ENCODE measurements at places on chromosomes 4 and X.

GRCh38 chrX:18034504-18034903, 173.4 kb upstream of the RAI2 start:
- no peak for DNase-seq

GRCh38 chrX:153476666-153477363, 6.4 kb upstream of the HAUS7 start:
- no peak for DNase-seq

- DNase-seq, result no peak
Observed at GRCh38 chrX:108417257-108417656, 21.0 kb downstream of the COL4A6 start.

DNA sequence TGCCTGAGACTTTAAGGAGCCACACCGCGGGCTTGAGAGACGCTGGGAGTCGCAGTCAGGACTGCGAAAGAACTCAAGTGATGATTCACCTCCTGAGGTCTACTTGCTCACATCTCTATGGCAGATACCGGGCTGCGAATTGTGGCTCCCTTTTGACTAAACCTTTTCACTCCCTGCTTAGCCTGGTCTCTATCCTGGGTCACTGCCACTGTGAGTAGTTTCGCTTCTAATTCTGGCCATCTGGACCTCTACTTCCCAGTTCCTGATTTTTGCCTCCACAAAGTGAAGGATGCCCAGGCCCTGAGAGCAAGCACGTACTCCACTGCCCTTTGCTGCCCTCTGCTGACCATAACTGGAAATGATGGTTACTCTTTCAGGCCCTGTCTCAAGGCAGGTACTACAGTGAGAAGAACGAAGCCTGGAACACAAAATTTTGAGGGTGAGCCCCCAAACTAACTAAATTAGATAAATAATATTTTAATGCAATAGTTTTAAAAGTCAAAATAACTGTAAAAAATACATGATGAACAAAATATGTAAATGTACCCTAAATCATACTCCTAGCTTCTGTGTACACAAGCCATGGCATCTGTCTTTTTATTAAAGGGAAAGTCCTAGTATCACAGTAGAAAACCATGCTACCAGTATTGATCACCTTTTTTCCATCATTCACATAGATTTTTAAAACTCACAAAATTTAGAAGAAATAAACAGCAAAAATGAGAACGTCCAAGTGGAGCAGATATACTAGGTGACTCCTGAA, 16.7 kb downstream of the MAD2L1 start:
- no peak for DNase-seq

DNA sequence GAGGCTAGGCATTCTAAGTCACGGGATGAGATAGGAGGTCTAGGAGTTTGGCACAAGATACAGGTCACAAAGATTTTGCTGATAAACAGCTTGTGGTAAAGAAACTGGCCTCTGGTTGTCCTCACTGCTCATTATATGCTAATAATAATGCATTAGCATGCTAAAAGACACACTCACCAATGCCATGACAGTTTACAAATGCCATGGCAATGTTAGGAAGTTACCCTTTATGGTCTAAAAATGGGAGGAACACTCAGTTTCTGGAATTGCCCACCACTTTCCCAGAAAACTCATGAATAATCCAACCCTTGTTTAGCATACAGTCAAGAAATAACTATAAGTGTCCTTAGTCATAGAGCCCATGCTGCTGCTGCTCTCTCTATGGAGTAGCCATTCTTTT, 286.9 kb downstream of the ZNF674 start:
- no peak for DNase-seq

GRCh38 chrX:47283015-47283771, 50.4 kb downstream of the USP11 start:
- peak; percentile 21 for DNase-seq

DNA sequence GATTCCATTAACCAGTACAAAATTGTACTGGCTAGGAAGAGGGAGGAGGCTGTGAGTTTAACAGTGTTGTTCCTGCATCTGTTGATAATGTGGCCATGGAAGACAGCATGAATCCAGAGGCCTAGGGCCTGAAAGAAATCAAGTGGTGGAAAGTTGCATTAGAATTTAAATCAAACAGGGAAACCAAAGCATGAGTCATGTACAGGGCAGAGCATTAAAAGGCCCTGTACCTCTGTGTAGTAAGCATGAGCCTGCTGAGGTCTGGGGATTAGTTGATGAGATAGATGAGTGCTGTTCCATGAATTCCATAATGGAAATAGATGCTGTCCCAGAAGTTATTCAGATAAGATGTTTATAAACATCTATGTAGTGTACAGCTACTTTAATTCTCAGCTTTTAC, 58.3 kb downstream of the MID1IP1 start:
- DNase-seq, result no peak

GRCh38 chr4:119028296-119028695, 107.3 kb upstream of the MYOZ2 start:
- no peak for DNase-seq

DNA sequence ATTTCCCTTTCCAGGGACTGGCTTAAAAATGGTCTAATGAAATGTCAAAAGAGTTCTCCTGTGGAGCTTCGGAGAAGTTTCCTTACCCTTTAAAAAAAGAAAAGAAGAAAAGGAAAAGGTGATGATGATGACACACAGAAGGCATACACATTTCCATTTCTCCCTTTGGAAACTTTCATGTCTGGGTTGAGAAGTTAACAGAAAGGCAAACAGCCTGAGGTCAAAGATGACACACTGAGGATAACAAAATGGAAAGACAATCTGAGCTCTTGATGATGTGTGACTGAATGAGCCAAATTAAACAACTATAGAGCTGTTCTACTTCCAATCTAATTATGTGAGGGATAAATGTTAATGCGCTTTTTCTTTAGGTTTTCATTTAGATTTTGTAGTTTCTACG, 32.2 kb downstream of the NFXL1 start:
- DNase-seq, result no peak

- no peak for DNase-seq
Observed at GRCh38 chrX:50905334-50905733, 5.2 kb upstream of the BMP15 start.

- no peak for DNase-seq
Observed at GRCh38 chr4:33785843-33786242, 2458.5 kb downstream of the ARAP2 start.

- DNase-seq, result no peak
Observed at GRCh38 chr4:2043396-2044118, 15.6 kb upstream of the NAT8L start.

DNA sequence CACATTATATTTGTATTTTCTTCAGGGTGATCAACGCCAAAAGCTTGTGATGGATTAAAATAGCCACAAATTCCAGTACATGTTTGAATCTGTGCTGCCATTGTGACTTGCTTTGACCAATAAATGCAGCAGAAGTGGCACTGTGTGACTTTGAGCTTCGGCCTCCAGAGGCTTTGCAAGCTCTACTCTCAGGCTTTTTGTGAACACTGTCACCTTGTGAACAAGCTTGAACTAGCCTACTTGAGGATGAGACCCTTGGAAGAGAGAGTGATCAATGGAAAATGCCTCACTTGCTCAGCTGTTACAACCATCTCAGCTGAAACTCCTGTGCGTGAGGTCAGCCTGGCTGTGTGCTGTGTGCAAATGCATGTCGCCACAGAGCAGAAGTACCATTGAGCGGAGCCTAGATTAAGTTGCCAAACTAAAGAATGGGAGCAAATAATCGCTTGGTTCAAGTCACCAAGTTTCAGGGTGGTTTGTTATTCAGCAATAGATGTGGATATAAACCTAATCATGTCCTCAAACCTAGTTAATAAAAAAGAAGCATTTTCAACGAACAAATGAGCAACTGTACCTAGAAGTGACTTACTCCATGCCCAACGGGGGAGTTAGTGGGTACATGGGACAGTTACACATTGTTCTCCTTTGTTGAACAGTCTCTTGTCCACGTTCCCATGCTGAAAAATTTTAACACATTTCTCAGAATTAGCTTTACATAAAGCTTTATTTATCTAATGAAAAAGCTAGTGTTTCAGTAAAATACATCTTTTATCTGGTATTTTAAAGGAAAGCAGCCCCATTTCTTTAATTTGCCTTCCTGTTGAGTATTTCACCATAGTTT, 23.5 kb downstream of the NOA1 start:
- DNase-seq, result no peak

GRCh38 chr4:150581641-150582051, 305 bp upstream of the MAB21L2 start:
- DNase-seq, result no peak

DNA sequence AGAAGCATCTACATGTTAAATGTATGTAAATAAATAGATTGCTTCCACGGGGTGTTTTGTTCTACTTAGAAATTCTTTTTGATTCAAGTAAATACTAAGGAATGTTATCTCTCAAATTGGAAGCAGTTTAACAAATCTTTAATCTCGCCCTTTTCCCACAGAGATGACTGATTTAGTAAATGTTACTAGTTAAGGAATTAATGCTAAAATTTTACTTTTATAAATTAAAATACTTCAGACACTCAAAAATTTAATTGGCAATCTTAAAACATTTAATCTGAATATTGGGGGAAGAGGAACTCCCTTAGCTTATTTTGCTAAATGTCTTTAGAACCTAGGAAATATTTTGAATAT, 12.1 kb downstream of the LARP7 start:
- no peak for DNase-seq

- no peak for DNase-seq
Observed at GRCh38 chr4:43374216-43374751, 481.8 kb downstream of the GRXCR1 start.

GRCh38 chr4:7412554-7412912, 22.2 kb downstream of the PSAPL1 start:
- DNase-seq, result no peak

- no peak for DNase-seq
Observed at GRCh38 chrX:153488231-153488914, 6.4 kb upstream of the BGN start.

- DNase-seq, result no peak
Observed at GRCh38 chr4:99679204-99679603, 21.6 kb upstream of the C4orf54 start.

DNA sequence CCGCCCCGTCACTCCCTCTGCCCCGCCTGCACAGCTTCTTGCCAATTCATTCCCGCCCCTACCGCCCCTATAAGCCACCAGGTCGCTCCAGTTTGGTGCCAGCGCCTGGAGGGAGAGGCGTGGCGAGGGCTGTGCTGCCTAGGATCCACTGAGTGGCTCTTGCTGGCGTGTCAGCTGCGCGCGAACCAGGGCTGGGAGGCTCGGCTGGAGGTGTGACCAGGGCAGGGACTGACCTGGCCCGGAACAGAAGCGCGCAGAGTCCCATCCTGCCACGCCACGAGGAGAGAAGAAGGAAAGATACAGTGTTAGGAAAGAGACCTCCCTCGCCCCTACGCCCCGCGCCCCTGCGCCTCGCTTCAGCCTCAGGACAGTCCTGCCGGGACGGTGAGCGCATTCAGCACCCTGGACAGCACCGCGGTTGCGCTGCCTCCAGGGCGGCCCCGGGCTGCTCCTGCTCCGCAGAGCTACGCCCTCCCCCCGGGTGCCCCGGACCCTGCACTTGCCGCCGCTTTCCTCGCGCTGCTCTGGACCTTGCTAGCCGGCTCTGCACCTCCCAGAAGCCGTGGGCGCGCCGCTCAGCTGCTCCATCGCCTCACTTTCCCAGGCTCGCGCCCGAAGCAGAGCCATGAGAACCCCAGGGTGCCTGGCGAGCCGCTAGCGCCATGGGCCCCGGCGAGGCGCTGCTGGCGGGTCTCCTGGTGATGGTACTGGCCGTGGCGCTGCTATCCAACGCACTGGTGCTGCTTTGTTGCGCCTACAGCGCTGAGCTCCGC, at the start of gene GPR78:
Gene GPR78, plus strand, starts transcription at position 72 of the 773 bp plus-strand sequence. Its CDS starts 591 bp downstream, at position 663.
- DNase-seq, result no peak

GRCh38 chr4:8919651-8920288, 48.1 kb upstream of the HMX1 start:
- DNase-seq, result no peak

GRCh38 chr4:7055111-7055989, 12.2 kb downstream of the TADA2B start:
- no peak for DNase-seq

DNA sequence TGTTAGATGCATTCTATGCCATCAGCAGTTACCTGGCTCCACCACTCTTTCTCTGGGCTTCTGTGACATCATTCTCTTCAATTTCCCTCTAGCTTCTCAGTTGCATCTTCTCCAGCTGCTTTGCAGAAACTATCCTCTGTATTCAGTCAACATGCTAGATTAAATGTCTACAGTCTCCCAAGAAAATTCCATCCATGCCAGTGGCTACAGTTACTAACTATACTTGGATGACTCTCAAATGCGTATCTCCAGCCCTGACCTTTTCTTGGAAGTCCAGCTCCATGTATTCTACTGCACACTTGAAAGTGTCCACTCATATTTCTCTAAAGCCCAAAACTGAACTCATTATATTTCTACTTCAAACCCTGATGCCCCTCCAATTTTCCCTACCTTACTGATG, 232.3 kb upstream of the TENM3 start:
- no peak for DNase-seq

DNA sequence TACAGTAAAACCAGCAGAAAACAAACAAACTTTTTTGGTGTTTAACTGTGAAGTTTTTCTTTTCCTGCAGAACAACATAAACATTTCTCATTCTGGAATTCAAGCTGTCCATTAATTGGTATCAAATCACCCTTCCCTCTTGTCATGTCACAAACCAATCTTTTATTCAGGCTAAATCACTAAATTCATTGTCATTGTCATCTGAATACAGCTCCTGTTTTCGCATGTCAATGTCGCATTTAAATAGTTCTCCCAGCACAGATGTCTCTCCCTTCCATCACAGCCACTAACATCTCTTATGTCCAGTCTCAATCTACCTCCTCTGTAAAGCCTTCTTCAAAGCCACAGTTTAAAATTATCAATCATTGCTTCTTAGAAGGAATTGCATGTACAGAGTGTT, 192.1 kb upstream of the PCDH10 start:
- DNase-seq, result no peak

DNA sequence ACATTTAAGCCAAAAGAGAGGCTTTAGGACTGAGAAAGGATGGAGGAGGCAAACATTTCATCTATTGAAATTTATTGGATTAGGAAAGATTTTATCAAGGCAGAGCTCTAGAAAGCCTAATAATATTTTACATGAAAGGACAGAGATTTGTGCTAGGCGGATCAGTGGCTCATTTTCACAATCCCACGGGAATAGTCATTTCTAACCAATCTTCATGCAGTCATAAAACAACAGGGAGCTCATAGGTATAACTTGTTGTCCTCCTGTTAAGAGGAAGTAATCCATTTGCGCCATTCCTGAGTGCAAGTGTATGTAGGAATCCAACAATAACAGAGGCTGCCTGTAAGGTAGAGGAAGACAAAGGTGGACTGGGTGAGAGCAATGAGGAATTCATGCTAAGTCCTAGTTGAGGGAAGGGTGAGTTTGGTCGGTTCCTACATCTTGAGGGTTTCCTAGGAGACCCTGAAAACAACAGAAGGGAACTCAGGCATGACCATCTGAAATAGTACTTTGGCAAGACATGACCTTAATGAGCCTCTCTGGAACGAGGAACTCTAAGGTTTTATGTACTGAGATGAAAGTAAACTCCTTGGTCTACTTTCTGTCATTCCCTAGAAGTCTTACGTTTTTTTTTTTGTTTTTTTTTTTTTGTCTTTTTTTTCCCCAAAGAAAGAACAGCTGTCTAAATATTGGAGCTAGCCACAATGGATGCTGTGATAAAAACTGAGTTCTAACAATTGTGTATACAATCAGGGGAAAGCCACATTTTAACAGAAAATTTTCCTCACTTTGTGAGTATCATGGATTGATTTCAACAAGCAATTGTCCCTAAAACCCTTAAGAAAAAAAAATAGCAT, 89.7 kb downstream of the GEMIN8 start:
- no peak for DNase-seq

GRCh38 chr4:40204507-40205258, 7.9 kb downstream of the RHOH start:
- no peak for DNase-seq

All from NCI-H1417 treated with DMSO at 0.1 percent for 48 hours (cell line).